Endothelial cell of umbilical vein (primary cell): ENCODE measurements at places on chromosomes 5 and 9.

- DNase-seq: no peak
These were observed 334.0 kb upstream of the NUDT12 start for GRCh38 chr5:103896593-103896992.

DNA sequence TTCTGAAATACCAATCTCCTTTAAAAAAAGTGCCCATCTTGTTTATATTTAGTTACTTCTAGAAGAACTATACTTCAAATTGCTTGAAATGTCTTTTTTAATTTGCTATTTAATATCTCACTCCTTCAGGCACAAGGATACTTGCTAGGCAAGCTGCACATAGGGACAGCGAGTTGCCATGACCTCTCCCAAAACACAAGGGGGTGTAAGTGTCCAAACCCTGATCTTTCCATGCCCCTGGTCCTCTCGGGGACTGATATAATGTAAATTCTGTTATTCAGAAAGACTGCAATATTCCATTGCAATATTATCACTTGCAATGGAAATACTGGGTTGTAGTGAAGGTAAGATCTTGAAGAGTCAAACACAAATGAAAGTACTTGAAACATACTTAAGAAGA, 480.4 kb downstream of the CETN3 start:
- no peak for DNase-seq

DNA sequence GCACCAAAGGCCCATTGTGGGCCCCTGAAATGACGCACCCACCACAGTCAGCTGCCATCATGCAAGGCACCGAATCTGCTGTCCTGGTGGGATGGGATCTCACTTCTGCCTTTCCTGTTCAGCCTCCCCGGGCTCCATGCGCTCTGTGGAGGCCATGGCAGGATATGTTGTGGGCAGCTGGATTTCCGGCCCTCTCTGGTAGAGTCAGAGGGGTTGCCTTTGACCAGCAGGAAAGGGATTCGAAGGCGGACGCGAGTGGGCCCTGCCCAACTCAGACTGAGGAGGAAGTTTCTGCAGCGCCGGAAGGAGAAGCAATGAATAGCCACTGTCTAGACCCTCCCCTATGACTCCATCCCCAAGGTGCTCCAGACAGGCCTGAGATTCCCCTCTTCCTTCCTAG, 35.5 kb downstream of the GADD45G start:
- DNase-seq: no peak

DNA sequence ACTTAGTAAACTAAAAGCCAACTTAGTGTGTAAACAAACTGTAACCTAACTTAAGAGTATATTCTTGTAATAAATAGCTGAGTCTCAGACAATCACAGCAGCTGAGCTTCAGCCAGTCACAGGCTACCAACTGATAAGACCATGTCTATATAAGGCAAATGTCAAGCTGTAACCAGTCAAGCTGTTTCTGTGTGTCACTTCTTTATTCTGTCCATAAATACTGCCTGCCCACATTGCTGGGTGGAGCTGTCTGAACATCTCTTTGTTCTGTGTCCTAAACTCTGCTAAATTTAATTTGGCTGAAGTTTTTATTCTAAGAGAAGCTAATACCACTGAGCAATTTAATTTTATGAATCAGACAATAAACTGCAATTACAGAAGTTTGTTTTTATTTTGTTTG, 412.1 kb upstream of the CDH10 start:
- no peak for DNase-seq

DNA sequence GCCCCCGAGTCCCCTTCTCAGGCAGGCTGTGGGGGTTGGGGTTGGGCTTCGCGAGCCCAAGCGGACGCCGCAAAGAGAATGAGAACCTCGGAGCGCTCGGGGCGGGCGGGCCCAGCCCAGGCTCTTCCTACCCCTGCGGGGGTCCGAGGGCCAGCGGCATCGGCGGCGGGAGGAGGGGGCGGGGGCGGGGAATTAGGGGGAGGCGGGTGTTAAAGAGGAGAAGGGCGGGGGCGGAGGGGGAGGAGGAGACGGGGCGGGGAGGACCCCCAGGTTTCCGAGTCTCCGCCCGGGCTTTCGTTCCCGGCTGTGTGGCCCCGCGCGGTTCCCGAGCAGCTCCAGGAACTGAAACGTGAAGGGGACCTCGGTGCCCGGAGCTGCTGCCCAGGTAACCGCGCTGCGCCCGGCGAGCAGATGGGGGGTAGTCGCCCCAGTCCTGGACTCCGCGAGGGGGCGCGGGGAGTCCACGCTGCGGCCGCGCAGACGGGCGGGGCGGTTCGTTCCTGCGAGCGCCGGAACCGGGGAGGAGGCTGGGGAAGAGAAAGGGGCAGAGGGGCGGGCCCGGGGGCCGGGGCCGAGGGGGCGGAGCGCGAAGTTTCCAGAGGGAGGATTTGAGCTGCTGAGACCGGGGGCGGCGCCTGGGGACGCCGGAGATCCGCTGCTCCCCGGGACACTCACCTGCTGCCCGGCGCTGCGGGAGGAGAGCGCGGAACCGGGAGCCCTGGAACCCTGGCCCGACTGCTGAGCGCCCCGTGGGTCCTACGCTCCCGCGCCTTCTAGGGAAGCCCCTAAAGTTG, 38.4 kb upstream of the PLEKHG4B start:
- DNase-seq: no peak

DNA sequence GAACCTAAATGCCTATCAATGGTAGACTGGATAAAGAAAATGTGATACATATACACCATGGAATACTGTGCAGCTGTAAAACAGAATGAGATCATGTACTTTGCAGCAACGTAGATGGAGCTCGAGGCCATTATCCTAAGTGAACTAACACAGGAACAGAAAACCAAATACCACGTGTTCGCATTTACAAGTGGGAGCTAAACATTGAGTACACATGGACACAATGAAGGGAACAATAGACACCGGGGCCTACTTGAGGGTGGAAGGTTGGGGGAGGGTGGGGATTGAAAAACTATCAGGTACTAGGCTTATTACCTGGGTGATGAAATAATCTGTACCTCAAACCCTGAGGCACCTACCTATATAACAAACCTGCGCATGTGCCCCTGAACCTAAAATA, 22.4 kb upstream of the DEPDC1B start:
- no peak for DNase-seq

DNA sequence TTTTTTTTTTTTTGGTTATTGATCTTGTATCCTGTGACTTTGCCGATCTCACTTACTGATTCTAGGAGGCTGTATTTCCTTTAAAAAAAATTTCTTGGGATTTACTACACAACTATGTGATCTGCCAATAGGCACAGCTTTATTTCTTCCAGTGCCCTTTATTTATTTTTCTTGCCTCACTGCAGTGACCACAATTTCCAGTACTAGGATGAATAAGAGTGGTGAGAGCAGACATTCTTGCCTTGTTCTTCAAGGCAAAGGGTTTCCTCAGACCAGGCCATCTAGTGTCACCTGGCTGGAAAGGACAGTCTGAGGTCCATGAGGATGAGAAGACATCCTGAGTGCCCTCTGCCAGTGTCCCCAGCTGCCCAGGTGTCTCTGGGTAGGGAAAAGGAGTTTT, 265.4 kb downstream of the SPOCK1 start:
- no peak for DNase-seq

DNA sequence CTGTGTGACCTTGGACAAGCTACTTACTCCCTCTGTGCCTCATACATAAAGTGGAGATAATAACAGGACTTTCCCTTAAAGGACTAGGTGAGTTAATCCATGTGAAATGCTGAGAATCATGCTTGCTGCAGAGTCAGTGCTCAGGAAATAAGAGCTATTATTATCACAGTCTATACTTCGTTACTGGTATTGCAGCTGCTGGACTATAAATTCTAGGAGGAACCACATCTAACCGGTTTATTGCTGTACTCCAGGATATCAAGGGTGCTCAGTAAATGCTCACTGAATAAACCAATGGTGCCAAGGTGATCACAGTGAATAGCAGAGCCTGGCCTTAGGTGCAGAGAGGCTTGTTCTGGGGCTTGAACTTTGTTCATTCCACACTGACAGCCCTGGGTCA, 69.3 kb downstream of the HSPA4 start:
- no peak for DNase-seq

DNA sequence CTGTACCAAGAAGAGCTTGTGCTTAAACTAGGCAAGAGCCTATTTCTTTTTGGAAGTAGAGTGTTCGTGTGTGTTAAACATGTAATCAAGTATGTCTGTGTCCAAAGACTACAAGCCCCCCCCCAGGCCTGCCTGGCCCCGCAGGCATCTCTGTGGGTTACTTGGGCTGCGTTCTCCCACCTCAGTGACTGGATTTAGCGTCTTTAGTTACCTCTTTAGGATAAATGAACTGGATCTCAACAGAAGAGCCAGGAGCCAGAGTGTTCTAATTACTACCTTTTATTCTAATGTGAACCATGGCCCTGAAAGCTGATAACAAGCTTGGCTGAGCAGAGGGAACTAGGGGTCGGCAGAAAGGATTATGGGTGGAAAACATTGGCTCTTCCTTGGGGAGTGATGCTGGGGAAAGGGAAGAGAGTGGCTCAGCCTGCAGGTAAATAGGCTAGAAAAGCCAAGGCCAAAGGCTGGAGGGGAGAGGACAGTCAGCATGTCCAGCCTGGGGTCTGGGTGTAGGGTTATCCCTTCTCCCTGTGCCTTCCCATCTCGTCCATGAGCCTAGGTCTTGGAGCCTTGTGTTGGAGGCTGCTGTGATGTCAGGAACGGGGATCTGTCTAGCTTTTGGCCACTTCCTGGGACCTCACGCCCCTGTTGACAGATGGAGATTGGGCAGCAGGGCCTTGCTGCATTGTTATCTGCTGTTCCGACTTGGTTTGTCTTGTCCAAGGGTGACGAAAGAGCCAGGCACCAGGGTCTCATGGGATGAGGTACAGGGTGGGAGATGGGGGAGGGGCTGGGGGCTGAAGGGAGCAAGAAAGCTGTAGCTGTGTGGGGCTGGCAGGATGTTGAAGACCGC, 11.1 kb downstream of the CD74 start:
- DNase-seq: no peak

DNA sequence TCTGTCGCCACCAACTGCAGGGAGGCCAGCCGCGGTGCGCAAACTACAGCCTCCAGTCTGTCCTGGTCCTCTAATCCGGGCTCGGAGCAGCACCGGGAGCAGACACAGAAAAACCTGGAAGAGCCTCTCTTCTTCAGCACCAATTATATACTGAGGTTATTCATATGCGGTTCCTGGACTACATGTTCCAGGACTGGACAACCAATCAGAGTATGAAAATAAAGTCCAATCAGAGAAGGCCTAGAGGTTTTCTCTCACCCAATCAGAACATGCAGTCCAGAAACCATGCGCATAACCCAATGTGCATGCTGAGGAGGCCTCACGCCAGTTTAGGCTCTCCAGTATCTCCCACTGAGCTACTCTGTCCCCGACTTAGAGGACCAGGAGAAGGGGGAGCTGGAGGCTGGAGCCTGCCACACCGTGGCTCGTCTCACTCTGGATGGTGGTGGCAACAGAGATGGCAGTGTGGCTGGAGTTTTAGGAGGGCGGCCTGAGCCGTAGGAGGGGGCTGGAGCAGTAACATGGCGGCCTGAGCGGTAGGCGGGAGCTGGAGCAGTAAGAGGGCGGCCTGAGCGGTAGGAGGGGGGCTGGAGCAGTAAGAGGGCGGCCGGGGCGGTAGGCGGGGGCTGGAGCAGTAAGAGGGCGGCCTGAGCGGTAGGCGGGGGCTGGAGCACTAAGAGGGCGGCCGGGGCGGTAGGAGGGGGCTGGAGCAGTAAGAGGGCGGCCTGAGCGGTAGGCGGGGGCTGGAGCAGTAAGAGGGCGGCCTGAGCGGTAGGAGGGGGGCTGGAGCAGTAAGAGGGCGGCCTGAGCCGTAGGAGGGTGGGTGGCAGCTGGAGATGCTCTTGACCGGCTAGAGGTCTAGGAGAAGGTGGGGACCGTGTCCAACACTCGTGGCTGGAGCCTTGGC, 20.4 kb upstream of the TRIM52 start:
- no peak for DNase-seq

GRCh38 chr5:50463047-50463446, 22.0 kb upstream of the EMB start:
- no peak for DNase-seq

GRCh38 chr5:64971513-64971912, 202.8 kb downstream of the CWC27 start:
- peak; percentile 3 for DNase-seq

- DNase-seq: peak; percentile 61
These were observed 1.4 kb downstream of the ZFR start for GRCh38 chr5:32443145-32443540.

- DNase-seq: peak; percentile 38
These were observed 6.9 kb downstream of the NOL6 start for GRCh38 chr9:33466565-33467495.

- DNase-seq: peak; percentile 69
These were observed 3.8 kb downstream of the ZNF618 start for GRCh38 chr9:113879911-113880310.

- no peak for DNase-seq
These were observed 47.8 kb upstream of the TRIM32 start for GRCh38 chr9:116639251-116639741.

GRCh38 chr9:105023788-105024187, 95.8 kb upstream of the ABCA1 start:
- DNase-seq: no peak

- no peak for DNase-seq
These were observed 250.5 kb downstream of the NR2F1-AS1 start for GRCh38 chr5:93330506-93330905.

GRCh38 chr5:120053841-120054240, 410.3 kb upstream of the PRR16 start:
- no peak for DNase-seq

GRCh38 chr9:133050781-133051180, 11.0 kb upstream of the CEL start:
- peak; percentile 42 for DNase-seq

GRCh38 chr5:141524604-141525597, 36.0 kb downstream of the PCDHGC5 start:
- DNase-seq: peak; percentile 96

- no peak for DNase-seq
These were observed 264.0 kb downstream of the EPB41L4A start for GRCh38 chr5:112154940-112155686.

DNA sequence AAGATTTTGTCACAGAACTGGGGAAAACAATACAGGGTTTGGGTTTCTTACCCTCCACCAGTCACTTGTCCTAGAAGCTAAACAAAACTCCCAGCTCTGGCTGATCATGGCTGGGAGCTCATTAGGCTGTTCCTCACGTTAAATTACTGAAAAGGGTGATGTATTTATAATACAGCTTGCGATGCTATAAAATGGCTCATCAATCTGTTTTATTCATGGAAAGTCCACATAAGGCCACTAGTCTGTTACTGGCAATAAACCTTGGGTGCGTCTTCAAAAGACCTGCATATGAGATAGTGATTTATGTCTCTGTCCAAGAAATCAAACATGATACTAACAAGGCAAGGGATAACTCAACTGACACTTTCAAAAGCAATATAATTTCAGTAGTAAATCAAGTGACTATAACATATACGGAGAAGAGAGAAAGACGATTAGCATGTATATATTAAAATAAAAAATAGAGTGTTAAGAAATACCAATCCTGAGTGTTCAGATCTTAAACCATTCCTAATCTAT, 219.0 kb downstream of the BNC2 start:
- DNase-seq: no peak

DNA sequence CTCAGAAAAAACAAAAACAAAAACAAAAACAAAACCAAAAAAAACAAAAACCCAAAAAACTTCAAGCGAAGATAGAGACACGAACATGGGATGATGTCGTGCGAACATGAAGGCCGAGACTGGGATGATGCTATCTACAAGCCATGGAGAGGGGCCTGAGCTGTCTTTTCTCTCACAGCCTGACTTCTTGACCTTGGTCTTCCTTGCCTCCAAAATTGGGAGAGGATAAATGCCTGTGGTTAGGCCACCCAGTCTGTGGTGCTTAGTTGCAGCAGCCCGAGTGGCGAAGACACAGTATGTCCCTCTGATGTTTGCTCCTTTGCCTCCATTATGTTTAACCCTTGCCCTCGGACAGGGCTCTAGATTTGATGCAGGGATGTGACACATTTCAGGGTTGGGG, 130.4 kb upstream of the BASP1 start:
- no peak for DNase-seq

GRCh38 chr5:39447059-39447458, 22.3 kb upstream of the DAB2 start:
- DNase-seq: peak; percentile 72
